ENCODE measurements at places on chromosomes 5 and 9. TPM values are rescaled to one million over a fixed set of nuclear protein-coding genes. Genes with fewer than 3 reads are reported as not detected.

- no peak for DNase-seq
Measured at GRCh38 chr5:159393854-159394274, 63.6 kb upstream of the IL12B start.

- DNase-seq: no peak
Measured at GRCh38 chr9:127776195-127776923, 2.1 kb downstream of the SH2D3C start.

PCDHA5 gene
- total RNA-seq: not detected

NAIP gene
- 7.3 TPM for total RNA-seq
